ENCODE measurements at places on chromosomes 11 and 22.
A peak's percentile ranks its signal among the peaks of the same experiment; 100 is the strongest.

- DNase-seq: no peak
Measured at GRCh38 chr22:47398491-47398890, 636.0 kb downstream of the TBC1D22A start.

DNA sequence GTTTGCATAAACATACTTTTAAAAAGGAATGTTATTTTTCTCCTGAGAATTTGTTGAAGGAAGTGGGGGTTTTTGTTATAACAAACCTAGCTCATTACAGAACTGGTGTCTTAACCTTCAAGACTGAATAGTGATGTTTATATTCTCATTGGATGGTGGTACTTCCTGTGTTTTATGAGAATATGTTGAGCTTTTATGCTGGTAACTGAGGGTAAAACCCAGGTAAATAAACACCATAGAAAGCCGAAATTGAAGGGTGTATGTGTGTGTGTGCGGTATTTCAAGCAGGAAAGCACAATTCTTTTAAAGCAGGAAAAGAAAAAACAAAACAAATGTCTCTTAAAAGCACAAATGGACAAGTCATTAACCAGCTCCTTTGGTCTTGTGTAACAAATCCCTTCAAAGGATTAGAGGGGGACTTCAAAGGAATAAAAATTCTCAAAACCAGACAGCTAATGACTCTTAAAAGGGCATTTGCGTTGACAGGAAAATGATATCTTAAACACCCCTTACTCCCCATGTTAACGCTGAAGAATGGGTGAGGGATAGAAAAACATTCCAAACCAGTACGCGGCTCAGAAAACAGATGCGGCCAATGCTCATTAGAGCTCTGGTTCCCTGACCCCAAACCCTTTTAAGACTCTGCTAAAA is 23.8 kb downstream of the LMO2 start:
- no peak for DNase-seq

DNA sequence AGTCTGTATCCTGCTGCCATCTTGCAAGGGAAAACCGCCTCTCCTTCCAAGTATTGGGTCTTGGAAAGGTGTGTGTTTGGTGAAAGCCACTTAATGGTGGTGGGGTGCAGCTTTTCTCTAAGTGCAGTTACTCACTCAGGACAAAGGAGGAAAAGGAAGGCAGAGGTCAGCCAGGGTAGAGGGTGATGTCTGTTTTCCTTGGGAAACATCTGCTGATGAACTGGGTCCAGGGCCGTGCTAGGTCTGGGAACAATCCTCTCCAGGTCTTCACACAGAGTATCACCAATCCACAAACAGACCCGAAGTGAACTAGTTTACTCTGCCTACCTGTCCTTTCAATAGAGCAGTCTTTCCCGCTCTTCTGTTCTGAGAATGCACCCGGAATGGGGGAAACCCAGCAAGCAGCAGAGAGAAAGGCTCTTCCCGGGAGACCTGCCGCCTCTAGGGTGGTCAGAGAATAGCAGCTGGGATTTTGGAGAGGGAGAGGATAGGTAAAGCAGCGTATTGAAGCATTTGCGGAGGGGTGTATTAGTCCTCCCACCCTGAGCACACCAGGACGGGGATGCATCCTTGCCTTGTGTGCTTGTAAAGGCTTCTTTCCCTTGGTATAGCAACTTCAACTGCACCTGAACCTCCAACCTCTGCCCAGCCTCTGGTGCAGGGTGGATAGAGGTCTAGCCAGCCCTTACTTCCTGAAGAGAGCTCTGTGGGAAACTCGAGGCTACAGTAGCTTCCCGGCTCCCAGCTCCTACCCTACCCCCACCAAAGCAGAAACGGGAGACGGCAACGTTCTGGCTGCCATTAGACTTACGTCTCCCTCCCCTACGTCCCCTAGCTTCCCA is 20.7 kb downstream of the LHFPL7 start:
- no peak for DNase-seq

DNA sequence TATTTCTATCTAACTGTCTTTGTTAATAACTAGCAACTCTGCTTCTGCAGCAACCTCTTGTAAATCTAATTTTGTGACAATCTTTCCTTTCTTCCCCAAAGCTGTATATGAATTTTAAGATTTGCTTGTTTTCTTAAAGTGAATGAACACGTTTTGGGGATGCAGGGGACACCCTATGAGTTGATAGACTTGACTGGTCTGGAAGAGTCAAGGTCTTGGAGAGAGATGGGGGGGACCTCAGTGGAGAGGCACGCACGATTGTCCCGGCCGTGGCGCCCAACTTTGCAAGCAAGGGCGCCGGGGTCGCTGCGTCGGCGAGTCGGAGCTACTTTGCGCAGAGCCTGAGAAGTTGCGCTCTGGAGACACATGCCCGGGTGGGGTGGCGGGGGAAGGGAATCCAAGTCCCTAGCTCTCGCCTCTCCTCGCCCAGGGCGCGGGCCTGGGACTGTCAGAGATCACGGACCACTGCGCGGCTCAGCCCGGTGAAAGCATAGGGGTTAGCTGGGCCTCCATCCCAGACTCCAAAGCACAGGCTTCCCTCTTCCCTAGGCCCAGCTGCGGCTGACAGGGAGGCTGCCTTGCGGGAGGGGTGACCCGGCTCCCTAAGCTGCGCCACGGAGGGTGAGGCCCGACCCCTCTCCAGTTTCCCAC is 854 bp downstream of the ABCC8 start:
- DNase-seq: peak; percentile 6

GRCh38 chr22:28574159-28574788 is 105.4 kb downstream of the TTC28 start:
- DNase-seq: no peak

GRCh38 chr11:97684486-97685439 is 1295.0 kb downstream of the JRKL start:
- no peak for DNase-seq

All from NCI-H2171 treated with DMSO at 0.1 percent for 48 hours (cell line).